ENCODE measurements at places on chromosomes 5 and 9. TPM values are rescaled to one million over a fixed set of nuclear protein-coding genes. Genes with fewer than 3 reads are reported as not detected.

CCDC152 gene
- polyA plus RNA-seq = 1.4 TPM

DNA sequence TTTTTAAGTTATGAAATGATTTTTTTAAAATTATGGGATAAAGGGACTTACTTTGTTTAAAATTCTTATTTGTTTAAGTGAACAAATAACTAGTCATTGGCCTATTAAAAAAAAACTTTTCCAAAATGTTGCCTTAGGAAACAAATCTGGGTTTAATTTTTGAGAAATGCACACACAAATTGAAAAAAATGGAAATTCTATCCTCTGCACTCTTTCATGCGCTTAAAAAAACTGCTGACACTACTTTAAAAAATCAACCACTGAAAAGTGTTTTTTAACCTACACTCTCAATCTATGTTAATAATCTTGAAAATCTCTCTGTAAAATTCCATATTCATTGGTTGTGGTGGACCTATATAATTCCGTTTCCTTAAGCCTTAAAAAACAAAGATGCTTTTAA is 163.4 kb upstream of the DAB2 start:
- DNase-seq = no peak

DNA sequence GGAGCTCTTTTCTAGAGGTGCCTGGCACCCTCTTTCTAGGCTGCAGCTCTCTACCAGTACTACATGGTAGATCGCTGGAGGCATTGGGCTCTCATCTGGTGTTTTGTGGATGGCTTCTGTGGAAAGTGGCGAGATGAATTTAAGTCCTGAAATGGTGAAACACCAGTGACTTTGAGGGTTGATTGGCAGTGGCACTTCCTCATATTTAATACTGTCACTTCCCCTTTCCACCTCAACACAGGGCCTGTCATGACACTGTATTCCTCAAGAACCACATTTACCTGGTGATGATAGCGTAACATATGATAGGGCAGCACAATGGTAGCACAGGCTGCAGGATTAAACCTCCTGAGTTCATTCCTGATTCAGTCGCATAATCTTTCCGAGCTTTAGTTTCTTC is 132.1 kb downstream of the KDM4C start:
- no peak for DNase-seq

DNA sequence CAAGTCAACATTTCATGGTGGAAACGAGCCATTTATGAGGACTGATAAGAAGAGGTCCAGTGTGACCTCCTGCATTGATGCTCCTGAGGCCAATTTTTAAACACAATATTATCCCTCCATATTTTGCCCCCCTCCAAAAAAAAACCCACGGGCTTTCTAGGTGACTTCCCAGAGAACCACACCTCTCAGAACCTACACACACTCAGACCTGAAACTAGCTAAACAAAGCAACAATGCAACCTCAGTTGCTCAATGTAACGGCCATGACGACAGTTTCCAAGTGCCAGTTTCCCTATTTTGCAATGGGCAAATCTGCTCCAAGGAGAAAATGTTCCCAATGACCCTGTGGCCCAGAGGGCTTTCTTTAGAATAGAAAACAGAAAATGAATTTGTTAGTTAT is 3.5 kb downstream of the NRG2 start:
- no peak for DNase-seq

PCDHA2 gene
- polyA plus RNA-seq = not detected

- DNase-seq = no peak
Measured at GRCh38 chr9:95509851-95510708, 6.7 kb downstream of the PTCH1 start.

ALDH7A1 gene
- polyA plus RNA-seq = 53.3 TPM

DNA sequence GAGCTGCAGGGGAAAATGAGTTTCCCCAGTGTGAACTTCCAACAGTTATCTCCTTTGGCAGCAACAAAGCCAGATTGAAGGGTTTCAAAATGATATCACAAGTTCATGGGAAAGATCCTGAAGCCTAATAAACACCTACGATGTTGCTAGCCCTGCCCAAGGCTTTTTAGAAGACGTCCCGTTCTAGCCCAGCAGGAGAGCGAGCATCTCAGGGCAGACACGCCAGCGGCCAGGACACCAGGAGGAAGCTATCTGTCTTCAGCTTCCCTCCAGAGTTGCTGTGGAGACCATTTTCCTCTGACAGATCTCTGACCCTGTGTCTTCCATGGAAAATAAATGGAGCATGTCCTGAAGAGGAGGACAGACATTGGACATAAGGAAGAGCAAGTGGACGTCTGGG is 98.4 kb downstream of the FBXO38 start:
- DNase-seq = no peak

All from fibroblast of lung (primary cell).